ENCODE measurements at places on chromosomes 13 and 19.

DNA sequence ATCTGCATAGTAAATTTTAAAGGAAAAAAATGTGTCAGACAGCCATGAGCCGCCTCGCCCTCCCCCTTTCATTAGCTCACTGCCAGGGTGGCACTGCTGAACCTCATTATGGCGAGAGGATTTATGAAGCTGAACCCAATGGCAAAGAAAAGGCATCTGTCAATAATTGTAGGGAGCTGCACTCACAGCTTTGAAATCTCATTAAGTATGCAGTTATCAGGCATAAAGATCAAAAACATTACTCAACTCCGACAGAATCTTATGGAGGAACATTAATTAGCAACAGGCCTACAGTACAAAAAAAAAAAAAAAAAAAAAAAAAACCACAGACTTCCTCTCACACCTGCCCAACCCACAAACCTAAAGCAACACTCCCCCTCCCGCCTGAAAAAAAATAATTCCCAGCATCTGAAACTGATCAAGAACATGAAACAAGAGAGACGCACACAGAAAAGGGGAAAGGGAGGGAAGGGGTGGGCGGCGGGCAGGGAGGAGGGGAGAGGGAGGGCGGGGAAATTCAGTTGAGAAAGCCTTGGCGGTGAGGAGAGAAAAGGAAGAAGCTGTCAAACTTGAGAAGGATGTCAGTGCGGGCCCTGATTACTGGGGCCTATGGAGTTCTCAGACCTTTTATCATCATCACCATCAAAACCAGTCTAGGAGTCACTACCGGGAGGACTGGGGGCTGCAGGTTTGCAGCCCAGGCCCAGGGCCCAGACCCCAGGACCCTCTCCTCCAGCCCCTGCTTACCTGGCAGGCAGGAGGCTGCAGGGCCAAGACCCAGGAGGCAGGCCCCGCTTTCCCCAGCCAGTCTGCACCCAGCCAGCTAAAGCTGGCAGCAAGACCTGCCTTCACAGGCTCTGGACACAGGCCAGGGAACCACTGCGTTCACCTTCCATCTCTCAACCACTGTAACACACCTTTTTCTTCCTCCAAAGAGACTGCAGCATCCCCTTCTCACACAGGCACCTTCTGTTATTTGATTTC lies 8.9 kb downstream of the TSHZ3 start:
- no peak for DNase-seq

- peak; percentile 61 for DNase-seq
Measured at GRCh38 chr19:2636897-2637683, 65.4 kb downstream of the GNG7 start.

DNA sequence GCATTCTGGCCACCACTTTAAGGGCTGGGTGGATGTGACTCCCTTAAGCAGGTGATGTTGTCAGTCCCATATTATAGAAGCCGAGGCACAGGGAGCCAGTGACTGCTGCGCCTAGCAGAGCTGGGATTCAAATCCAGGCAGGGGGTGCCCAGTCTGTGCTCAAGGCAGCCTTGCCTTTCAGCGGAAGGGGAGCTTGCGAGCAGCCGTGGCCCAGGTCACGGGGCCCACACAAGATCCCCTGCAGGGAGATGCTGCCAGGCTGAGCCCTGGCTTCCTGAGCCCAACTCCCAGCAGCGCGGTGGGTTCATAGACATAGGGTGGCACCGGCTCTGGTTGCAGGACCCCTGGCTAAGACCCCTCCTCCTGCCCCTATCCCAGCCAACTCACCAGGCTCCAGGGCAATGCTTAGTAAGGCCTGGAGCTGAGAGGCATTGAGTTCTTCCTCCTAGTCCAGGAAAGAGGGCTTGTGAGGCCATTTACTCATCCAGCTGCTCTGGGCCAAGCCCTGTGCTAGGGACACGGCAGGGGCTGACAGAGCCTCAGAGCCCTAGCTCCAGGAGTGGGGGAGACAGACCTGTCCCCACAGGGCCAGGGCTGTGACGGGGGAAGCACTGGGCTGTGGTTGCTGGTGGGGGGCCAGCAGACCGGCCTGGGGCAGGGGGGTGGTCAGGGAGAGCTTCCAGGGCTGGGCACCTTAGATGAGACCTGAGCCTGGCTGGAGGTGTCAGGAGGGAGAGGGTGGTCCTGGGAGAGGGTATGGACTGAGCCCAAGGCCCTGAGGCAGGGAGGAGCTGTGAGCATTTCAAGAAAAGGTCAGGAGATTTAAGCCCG lies 9.6 kb downstream of the CAPN12 start:
- no peak for DNase-seq

DNA sequence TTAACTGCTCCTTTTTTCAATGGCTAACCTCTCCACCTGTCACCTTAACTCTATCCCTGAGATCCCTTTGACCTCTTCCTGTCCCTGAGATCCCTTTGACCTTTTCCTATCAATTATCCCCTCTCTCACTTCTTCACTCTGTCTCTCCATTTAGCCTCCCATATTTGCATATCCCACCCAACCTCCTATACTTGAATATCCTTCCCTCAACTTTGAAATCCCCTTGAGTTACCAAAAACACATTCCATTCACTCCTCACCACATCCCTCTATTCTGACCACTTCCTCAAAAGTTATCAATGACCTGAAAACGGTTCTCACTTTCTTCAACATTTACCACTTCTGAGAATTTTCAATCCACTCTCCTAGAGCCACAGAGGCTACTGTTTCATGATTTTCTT lies 3.0 kb downstream of the MYCBP2 start:
- DNase-seq = no peak

DNA sequence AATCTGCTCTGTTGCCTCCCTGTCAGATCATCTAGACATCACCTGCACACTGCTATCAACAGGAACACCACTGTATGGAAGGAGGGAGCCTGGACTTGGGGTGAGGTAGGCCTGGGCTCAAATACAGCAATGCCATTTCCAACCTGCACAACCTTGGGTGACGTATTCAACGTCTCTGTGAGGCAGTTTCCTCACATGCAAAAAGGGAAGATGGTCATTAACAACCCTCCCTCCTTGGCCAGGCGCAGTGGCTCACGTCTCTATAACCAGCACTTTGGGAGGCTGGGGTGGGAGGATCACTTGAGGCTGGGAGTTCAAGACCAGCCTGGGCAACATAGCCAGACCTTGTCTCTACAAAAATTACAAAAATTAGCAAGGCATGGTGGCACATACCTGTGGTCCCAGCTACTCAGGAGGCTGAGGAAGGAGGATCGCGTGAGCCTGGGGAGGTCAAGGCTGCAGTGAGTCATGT lies 13.1 kb downstream of the XRCC1 start:
- DNase-seq = no peak

- no peak for DNase-seq
Measured at GRCh38 chr13:44415815-44416214, 42.2 kb downstream of the SERP2 start.

- DNase-seq = no peak
Measured at GRCh38 chr19:8681345-8682029, 17.1 kb downstream of the ACTL9 start.

All from stimulated activated CD8-positive, alpha-beta memory T cell treated with anti-CD3 and anti-CD28 coated beads, Interleukin-4, amount 100 ng/mL, for 24 hours (primary cell).